Epithelial cell of proximal tubule (primary cell): ENCODE measurements at places on chromosomes 3 and 15. TPM values are rescaled to one million over a fixed set of nuclear protein-coding genes. Genes with fewer than 3 reads are reported as not detected.

SEMA4B gene
- total RNA-seq = 75.6 and 89.6 TPM in 2 replicates

SLCO2A1 gene
- total RNA-seq = 0.36 and 0.75 TPM in 2 replicates

ATG3 gene
- total RNA-seq = 53.2 and 58.5 TPM in 2 replicates

ADAMTS17 gene
- 0.06 and 0.36 TPM in 2 replicates for total RNA-seq

CCDC191 gene
- 1.2 and 2.1 TPM in 2 replicates for total RNA-seq

C3orf22 gene
- total RNA-seq = not detected in 2 replicates

CASR gene
- 0.06 TPM in 1 of 2 replicates, not detected in the other for total RNA-seq

ACVR2B gene
- total RNA-seq = 4.4 and 8.0 TPM in 2 replicates

RHCG gene
- 0.07 TPM in 1 of 2 replicates, not detected in the other for total RNA-seq

EPHB1 gene
- total RNA-seq = 1.6 and 2.7 TPM in 2 replicates

GOLGA8J gene
- total RNA-seq = not detected in 2 replicates

KNG1 gene
- total RNA-seq = not detected in 2 replicates

EBLN2 gene
- 1.1 and 1.7 TPM in 2 replicates for total RNA-seq

KCNMB3 gene
- 0.40 and 1.2 TPM in 2 replicates for total RNA-seq
